ENCODE measurements at places on chromosomes 11 and 22. TPM values are rescaled to one million over a fixed set of nuclear protein-coding genes. Genes with fewer than 3 reads are reported as not detected.

DNA sequence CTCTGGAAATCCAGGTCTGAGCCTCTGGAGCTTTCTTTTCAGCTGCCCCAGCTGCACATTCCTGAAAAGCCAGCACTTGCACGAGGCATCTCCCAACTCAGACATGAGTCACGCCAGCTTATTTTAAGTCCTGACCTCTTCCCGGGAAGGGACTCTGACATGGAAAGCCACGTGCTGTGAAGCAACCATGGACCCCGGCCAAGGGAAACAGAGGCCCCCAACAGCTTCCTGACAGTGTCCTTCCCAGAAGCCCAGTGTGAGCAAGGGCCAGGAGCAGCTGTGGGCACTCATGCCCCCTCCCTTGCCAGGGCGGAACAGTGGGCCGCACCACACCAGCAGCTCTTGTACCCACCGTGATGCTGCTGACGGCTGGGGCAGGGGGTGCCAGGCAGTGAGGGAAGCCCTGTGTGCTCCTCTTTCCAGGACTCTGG lies 118.8 kb upstream of the CADM1 start:
- H3K4me1 ChIP-seq: no peaks in the 10 kb centered on the region
- no peak overlapping the region for H3K27ac ChIP-seq
- no peaks in the 10 kb centered on the region for H3K36me3 ChIP-seq
- H3K4me3 ChIP-seq: no peak overlapping the region
- H3K27me3 ChIP-seq: no peaks in the 10 kb centered on the region

GRCh38 chr11:33064033-33064825 lies 24.9 kb downstream of the TCP11L1 start:
- DNase-seq: no peak
- no peak overlapping the region for H3K27ac ChIP-seq
- H3K4me1 ChIP-seq: peaks cover 18% of the 10 kb centered on the region
- peaks cover 9% of the 10 kb centered on the region for H3K36me3 ChIP-seq

DNA sequence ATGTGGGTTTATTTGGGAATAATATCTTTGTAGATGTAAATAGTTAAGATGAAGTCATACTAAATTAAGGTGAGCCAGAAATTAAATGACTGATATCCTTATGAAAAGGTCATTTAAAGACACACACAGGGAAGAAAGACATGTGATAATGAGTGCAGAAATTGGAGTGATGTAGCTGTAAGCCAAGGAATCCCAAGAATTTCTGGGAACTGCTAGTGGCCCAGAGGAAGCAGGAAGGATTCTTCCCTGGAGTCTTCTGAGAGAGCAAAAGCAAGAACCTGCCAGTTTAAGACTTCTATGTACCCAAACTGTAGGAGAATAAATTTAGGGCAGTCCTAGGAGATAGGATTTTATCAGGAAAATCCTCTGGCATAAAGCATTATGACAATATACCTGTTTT lies 66.9 kb downstream of the LRRC4C start:
- H3K4me1 ChIP-seq: no peaks in the 10 kb centered on the region
- no peaks in the 10 kb centered on the region for H3K36me3 ChIP-seq
- no peak for DNase-seq
- no peak overlapping the region for H3K27ac ChIP-seq
- H3K4me3 ChIP-seq: no peak overlapping the region

GRCh38 chr11:20873054-20873453 lies 203.7 kb downstream of the NELL1 start:
- H3K27me3 ChIP-seq: no peaks in the 10 kb centered on the region
- no peak overlapping the region for H3K27ac ChIP-seq
- H3K36me3 ChIP-seq: no peaks in the 10 kb centered on the region
- H3K4me3 ChIP-seq: no peak overlapping the region
- DNase-seq: no peak

- H3K36me3 ChIP-seq: no peaks in the 10 kb centered on the region
- no peak overlapping the region for H3K27ac ChIP-seq
These were observed 2.3 kb downstream of the DMC1 start for GRCh38 chr22:38567531-38568285.

GRCh38 chr22:22893891-22894739 lies 6.5 kb downstream of the IGLL5 start:
- no peak for DNase-seq
- no peaks in the 10 kb centered on the region for H3K27me3 ChIP-seq
- H3K36me3 ChIP-seq: no peaks in the 10 kb centered on the region
- no peak overlapping the region for H3K27ac ChIP-seq
- H3K4me1 ChIP-seq: no peaks in the 10 kb centered on the region

- DNase-seq: no peak
- no peaks in the 10 kb centered on the region for H3K4me1 ChIP-seq
- H3K4me3 ChIP-seq: no peak overlapping the region
- H3K27me3 ChIP-seq: no peaks in the 10 kb centered on the region
These were observed 124.0 kb downstream of the ETS1 start for GRCh38 chr11:128463371-128463829.

GRCh38 chr11:111183706-111184105 lies 61.8 kb upstream of the POU2AF2 start:
- H3K27ac ChIP-seq: no peak overlapping the region
- H3K4me3 ChIP-seq: no peak overlapping the region
- H3K36me3 ChIP-seq: no peaks in the 10 kb centered on the region
- no peak for DNase-seq

- no peak for DNase-seq
- no peaks in the 10 kb centered on the region for H3K36me3 ChIP-seq
- H3K27ac ChIP-seq: no peak overlapping the region
- no peaks in the 10 kb centered on the region for H3K4me1 ChIP-seq
- H3K27me3 ChIP-seq: no peaks in the 10 kb centered on the region
These were observed 51.4 kb upstream of the NECTIN1 start for GRCh38 chr11:119780222-119780953.

GRCh38 chr11:36186340-36187175 lies 102.7 kb downstream of the COMMD9 start:
- no peaks in the 10 kb centered on the region for H3K4me1 ChIP-seq
- H3K27me3 ChIP-seq: no peaks in the 10 kb centered on the region
- H3K4me3 ChIP-seq: no peak overlapping the region
- no peaks in the 10 kb centered on the region for H3K36me3 ChIP-seq

DNA sequence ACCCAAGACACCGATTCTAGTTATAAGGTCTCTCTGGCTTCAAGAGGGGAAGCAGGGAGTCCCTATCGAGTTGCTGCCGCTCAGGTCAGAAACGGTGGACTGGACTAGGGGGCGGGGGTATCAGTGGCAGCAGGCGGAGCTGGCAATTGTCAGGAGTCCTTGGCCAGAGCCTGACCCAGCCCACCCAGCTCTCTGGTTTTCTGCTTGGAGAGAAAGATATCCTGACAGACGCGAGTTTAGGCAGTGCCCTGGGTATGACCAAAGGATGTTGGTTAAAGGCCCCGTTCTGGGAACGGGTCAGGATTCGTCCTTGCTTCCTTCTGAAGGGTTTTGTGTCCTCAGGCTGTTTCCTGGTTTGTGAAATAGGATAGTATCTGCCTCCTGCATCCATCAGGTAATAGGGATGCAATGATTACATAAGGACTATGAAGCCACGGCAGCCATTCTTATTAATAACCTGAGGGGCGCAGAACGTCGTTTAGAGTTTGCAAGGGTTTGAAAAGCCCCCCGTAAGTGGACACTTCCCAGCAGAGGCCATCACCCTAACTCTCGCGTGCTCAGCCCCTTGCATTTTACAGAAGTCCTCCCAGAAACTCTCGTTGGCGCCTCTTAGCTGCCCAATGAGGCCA lies 700 bp upstream of the DEPDC5 start:
- no peaks in the 10 kb centered on the region for H3K27me3 ChIP-seq
- H3K4me3 ChIP-seq: peak overlapping the region; percentile 27
- H3K36me3 ChIP-seq: no peaks in the 10 kb centered on the region
- H3K27ac ChIP-seq: peak overlapping the region; percentile 97

DNA sequence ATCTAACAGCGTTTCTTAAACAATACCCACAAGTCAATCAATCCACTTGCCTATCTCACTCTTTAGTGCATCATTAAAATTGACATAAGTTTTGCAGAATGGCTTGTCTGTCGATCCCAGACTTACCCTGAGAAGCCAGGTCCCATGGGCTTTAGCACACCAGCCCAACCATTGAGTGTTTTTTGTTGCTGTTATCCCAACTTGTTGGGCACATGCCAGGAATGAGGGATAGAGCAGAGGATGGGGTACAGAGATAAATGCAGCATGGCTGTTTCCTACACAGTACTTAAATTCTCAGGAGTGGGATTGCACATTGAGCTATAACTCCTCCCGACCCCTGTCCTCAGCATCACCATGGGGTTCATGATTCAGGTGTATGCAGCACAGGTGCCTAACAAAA lies 64.2 kb upstream of the RASSF10 start:
- H3K27ac ChIP-seq: no peak overlapping the region
- H3K36me3 ChIP-seq: peaks cover 15% of the 10 kb centered on the region
- H3K4me1 ChIP-seq: no peaks in the 10 kb centered on the region
- H3K4me3 ChIP-seq: no peak overlapping the region
- no peaks in the 10 kb centered on the region for H3K27me3 ChIP-seq

DNA sequence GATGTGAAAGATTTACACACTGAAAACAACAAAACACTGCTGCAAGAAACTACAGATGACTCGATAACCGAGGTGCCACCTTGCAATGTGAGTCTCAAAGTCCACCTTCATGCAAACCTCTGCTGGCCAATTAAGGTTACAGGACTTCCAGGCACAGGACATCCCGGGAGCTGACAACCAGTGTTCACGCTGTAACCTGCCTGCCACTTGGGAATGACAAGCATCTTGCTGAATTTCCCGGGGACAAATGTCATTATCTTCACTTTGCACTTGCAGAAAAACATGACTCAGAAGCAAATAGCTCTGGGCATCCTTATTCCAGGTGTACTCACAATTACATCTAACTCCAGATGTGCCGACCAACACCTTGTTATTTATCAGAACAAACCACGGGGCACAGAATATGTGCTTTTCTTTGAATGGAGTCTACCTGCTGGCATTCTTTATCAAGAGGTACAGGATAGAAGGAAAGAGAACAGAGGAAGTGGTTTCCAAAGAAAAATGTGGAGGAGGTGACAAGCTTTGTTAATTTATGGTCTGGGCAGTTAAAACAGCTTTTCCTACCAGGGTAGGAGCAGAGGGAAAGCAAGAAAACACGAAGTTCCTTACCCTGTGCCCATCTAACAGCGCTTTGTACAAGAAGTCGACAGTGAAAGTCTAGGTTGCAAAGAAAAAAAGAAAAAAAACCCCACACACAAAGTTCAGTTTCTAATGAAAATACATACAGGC lies 72.3 kb downstream of the SHANK2 start:
- no peaks in the 10 kb centered on the region for H3K27me3 ChIP-seq
- H3K4me3 ChIP-seq: no peak overlapping the region
- H3K27ac ChIP-seq: peak overlapping the region; percentile 63
- DNase-seq: peak; percentile 33

GRCh38 chr22:38427940-38428339 lies 27.1 kb downstream of the KCNJ4 start:
- no peak overlapping the region for H3K27ac ChIP-seq
- H3K36me3 ChIP-seq: no peaks in the 10 kb centered on the region
- H3K4me1 ChIP-seq: peaks cover 20% of the 10 kb centered on the region

GRCh38 chr11:129368889-129369672 lies 6.6 kb upstream of the BARX2 start:
- H3K4me1 ChIP-seq: peaks cover 20% of the 10 kb centered on the region
- H3K36me3 ChIP-seq: no peaks in the 10 kb centered on the region
- peaks cover 21% of the 10 kb centered on the region for H3K27me3 ChIP-seq
- H3K4me3 ChIP-seq: no peak overlapping the region
- no peak for DNase-seq

DNA sequence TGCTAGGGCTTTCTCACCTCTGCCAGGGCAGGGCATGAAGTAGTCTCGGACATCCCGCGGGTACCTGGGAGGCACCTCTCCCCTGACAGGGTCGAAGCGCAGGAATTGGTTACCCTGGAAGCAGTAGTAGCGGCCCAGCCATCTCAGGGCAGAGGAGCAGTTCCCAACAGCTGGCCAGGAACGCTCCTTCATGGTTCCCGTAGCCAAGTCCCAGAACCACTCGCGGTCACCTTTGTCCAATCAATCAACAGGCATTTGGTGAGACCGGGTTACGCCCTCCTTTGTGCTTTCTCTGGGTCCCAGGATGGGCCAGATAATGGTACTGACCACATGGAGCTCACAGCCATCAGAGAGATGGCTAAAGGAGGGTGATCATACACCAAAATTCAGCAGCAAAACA lies 3.4 kb downstream of the HPX start:
- no peaks in the 10 kb centered on the region for H3K27me3 ChIP-seq
- H3K36me3 ChIP-seq: peaks cover 21% of the 10 kb centered on the region
- no peaks in the 10 kb centered on the region for H3K4me1 ChIP-seq
- peak overlapping the region; percentile 10 for H3K27ac ChIP-seq
- peak overlapping the region; percentile 97 for H3K4me3 ChIP-seq

DNA sequence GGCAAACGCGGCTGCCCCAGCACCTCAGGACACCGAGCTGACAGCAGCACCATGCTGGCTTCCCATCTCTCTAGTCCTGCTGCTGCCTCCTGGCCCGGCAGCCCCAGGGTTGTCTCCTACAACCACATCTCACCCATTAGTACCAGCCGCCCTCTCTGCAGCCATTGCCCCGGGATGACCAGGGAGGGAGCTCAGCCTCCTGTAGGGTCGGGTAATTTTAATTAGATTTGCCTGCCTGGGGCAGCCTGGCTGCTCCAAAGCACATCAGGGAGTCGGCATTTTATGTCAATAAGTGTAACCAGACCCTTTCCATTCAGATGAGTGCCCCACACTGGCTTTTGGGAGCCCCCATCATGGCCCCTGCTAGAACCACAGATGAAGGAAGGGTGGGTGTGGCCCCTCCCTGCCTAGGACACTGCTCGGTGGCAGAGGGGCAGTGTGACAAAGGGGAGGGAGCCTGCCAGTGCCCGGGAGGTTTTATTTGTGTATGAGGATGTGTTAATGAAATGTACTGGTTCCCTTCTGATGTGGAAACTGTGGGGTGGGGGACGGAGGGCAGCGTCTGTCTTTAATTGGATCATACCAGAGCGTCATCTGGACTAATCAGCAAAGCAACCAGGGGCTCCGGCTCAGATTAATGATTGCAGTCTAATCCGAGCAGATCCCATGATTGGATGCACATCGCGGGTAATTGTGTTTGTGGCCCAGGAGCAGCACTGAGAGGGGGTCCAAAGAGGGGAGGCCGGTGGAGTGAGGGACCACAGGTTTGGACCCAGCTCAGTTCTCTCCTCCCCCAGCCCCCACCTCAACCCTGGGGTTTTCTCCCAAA lies 125.3 kb downstream of the FEZ1 start:
- H3K27me3 ChIP-seq: no peaks in the 10 kb centered on the region
- no peak overlapping the region for H3K27ac ChIP-seq
- H3K4me1 ChIP-seq: no peaks in the 10 kb centered on the region

DNA sequence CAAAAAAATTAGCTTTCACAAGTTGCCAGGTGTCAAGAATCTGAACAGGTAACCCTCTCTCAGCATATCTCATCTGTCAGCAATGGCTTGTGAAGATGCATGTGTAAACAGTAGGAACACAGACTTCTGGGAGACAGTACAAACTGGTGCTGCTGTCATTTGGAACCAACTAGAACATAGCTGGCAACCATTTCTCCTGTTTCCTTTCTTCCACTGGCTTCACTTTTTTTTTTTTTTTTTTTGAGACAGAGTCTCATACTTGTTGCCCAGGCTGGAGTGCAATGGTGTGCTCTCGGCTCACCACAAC lies 2.1 kb upstream of the PIK3C2A start:
- no peak for DNase-seq
- H3K27ac ChIP-seq: no peak overlapping the region
- H3K36me3 ChIP-seq: no peaks in the 10 kb centered on the region
- peaks cover 4% of the 10 kb centered on the region for H3K4me1 ChIP-seq
- no peak overlapping the region for H3K4me3 ChIP-seq

GRCh38 chr22:23786752-23787599 lies at the start of gene SMARCB1:
TSS of gene SMARCB1 (plus strand) at chr22:23786966. CDS start at chr22:23787170, 204 bp downstream.
- H3K4me3 ChIP-seq: peak within 1 kb of the TSS; percentile 76
- no peaks in the 10 kb centered on the region for H3K27me3 ChIP-seq
- peaks cover 42% of the 10 kb centered on the region for H3K4me1 ChIP-seq
- DNase-seq: peak; percentile 92

HOATZ gene
- not detected for total RNA-seq

ANO1 gene
- total RNA-seq: 64.8 TPM

GAL gene
- total RNA-seq: 0.47 TPM

RFPL2 gene
- 0.98 TPM for total RNA-seq

APOA1 gene
- total RNA-seq: 5,120 TPM

ARHGAP20 gene
- 1.5 TPM for total RNA-seq

REXO2 gene
- 51.7 TPM for total RNA-seq

MAJIN gene
- total RNA-seq: not detected

Measured in liver (tissue), 10 donors.